WTC11 (cell line): ENCODE measurements at places on chromosomes 12 and 14.

DNA sequence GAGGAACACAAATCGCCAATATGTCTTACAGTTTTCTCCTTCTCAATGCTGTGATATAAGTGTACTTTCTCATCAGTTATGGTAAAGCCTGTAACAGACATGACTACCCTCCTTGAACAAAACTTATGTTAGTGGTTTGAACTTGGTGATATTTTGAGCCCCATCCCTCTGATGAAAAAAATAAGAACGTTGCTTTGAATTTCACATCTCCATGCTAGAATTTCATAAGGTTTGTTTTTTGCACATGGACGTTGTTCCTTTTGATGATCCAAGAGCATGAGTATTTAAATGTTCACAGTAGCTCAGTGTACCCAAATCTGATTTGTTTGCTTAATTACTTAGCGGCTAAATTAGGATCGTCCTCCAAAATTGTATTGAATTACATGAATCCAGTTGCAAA is at the start of gene SLC15A5:
Gene SLC15A5 (minus strand): TSS at position 101 of the 400 bp plus-strand sequence. CDS start 0 bp downstream, at position 101.
- no peak for DNase-seq

DNA sequence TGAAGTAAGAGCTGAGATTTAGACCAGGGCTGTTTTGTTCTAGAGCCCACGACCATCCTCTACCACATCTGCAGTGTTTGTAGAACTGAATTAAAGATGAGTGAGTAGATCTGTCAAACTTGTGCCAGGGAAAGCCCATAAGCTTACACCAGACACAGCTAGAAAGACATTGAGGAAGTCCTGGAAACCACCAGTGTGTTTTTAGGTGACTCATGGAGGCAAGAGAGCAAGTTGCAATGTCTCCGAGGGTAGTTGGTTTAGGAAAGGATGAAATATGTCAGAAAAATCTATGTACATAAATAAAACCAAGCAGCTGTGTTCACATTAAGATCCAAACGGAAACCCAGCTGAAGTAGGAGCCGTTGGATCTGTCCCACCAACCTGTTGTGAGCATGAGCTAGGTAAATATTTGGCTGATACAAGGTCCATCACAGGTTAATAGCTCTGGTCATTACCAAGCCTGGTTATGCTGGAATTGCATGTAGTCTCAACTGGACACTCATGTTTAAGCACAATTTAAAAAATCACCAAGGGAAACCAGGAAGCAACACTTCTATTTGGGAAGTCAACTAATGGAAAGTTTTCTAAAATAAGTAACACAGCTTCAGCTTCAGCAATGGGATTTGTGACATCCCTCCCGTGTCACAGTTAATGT is 49.9 kb upstream of the PLEKHG3 start:
- DNase-seq: no peak

GRCh38 chr14:27012641-27013040 is 414.8 kb upstream of the NOVA1 start:
- DNase-seq: no peak

DNA sequence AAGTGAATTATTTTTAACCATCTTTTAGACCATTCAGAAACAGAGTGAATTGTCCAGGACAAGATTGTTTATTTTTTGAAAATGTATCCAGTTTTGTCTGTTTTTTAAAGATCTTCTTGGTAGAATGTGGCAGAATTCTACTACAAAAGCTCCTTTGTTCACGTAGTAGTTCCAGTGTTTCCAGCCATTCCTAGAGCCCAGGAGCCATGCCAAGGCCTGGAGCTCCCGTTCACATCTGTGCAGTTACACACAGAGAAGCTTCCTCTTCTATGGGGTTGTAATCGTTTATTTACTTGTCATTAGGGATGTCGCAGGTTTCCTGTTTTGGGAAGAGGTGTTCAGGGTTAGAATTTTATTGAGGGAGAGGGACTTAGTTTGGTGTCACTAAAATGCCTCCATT is 409.8 kb downstream of the NPAS3 start:
- no peak for DNase-seq

GRCh38 chr14:101916816-101917412 is 47.5 kb upstream of the DYNC1H1 start:
- no peak for DNase-seq

- no peak for DNase-seq
These were observed 180.5 kb downstream of the CAND1 start for GRCh38 chr12:67449591-67450052.

DNA sequence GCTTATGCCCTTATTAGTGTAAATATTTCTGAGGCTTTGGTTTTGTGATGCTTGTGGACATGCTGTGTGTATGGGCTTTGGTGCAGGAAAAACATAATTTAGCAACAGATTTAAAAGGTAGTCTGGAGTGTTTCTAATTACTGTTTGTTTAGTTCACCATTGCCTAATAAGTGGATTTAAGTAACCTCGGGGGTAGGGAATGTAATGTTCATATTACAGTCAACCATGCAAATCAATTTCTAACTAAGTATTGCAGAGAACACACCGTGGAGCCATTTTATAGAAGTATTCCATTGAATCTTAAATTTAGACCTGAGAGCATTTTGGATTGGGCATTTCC is 53.5 kb downstream of the ANO6 start:
- no peak for DNase-seq
